Stimulated activated CD8-positive, alpha-beta memory T cell treated with anti-CD3 and anti-CD28 coated beads, Interleukin-4, amount 100 ng/mL, for 1 hour (primary cell): ENCODE measurements at places on chromosomes 13 and 19.

- no peak for DNase-seq
These were observed 2.3 kb downstream of the ARHGAP35 start for GRCh38 chr19:46862974-46863632.

DNA sequence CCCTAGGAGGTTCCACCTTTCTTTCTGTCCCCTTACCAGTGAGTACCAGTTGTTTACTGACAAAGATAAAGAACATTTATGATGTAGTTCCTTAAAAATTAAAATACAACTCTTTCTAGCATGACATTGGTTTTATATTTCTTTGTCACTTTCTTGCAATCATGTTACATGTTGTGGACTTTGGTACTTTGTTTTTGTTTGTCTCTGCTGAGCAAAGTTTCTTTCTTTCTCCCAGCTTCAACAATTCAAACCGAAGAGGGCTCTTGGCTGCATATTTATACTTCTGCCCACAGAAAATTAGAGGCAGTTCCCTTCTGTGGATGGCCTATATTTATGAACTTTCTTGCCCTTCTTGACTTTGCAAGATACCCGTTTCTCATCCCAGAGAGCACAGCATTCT, 201.2 kb downstream of the MTUS2 start:
- DNase-seq, result no peak

DNA sequence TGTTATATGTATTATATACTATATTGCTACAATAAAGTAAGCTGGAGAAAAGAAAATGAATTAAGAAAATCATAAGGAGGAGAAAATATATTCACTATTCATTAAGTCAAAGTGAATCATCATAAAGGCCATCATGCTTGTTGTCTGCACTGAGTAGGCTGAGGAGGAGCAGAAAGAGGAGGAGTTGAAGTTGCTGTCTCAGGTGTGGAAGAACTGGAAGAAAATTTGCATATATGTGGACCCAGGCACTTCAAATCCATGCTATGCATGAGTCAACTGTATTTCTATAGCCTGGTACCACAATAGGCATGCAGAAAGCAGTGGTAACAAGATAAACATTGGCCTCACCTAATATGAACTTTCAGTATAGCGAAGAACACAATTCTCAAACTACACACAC, 135.9 kb upstream of the SGCG start:
- DNase-seq, result no peak

- no peak for DNase-seq
These were observed 1551.1 kb downstream of the EFNB2 start for GRCh38 chr13:104984296-104984818.

DNA sequence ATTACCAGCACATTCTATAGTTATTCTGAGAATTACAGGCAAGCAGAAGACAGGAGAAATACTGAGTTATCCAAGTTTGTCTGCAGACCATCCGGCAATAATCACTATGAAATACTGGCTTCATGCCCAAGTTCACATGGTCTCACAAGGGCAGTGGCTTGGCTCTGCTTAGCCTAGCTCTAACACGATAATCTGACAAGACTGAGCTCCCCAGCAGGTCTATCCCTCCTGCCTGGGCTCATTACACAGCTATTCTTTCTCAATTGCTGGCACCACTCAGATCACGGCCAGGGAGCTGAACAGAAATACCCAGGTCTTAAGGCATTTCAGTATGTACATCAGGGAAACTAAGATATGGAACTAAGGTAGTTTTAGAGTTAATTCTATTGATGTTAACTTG, 361.6 kb upstream of the PCDH20 start:
- no peak for DNase-seq
